NCI-H2081 treated with DMSO at 0.1 percent for 48 hours (cell line): ENCODE measurements at places on chromosomes 7 and 10.

GRCh38 chr7:157475601-157476000 is 138.8 kb downstream of the DNAJB6 start:
- no peak for DNase-seq

DNA sequence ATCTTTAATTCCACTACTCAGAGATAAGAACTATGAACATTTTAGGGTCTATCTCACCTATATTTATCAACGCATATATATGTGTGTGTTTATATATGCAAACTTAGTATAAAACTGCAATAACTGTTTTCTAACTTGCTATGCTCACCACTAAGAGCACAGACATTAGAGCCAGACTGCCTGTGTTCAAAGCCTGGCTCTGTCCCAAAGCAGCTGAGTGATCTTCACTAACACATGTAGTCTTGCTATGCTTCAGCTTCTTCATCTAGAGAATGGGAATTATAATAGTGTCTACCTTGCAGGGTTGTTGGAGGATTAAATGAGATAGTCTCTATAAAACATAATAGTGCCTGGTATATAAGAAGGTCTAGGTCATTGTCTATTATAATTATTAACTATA is 165.5 kb downstream of the MAGI2 start:
- no peak for DNase-seq

GRCh38 chr10:24488631-24489030 is 235.1 kb downstream of the ARHGAP21 start:
- DNase-seq: no peak

- DNase-seq: no peak
Measured at GRCh38 chr10:79445977-79446757, 743 bp upstream of the ZCCHC24 start.

DNA sequence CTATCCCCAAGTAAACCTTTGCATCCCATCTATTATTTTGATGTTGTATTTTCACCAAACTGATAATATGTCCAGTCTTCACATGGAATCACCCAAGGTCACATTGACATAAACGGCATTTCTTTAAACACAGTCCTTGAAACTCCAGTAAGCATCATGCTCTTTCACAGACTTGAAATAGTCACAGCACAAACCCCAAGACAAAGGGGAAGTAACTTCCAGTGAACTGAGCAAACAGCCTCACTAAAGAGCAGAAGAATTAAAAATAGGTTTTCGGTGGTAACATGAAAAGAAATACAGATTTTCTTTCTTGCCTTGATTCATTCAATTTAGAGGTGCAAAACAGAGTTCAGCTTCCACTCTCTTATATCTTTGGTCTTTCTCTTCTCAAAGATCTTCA is 253.7 kb downstream of the SFMBT2 start:
- no peak for DNase-seq
